ENCODE measurements at places on chromosomes 16 and 17.
A peak's percentile ranks its signal among the peaks of the same experiment; 100 is the strongest.

DNA sequence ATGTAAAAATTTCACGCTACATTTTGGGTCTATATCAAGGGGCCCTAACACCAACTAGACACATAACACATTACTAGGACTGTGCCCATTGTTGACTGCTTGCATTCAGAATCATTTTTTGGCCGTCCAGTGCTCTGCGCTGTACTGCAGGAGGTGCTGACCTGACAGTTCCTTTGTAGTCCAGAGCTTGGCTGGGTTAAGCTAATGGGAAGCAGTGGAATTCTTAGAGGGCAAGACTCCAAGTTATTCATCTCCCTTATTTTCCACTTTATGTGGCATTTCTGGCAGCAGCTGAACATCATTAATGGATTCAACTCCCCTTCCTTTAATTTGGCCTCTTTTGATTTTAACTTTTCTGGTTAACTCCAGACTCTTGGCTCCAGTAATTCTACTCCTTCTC is 351.7 kb downstream of the CDH8 start:
- DNase-seq: no peak

GRCh38 chr17:70089513-70090148 is 14.6 kb downstream of the KCNJ16 start:
- DNase-seq: no peak

GRCh38 chr17:74159226-74159840 is 44.1 kb upstream of the RPL38 start:
- no peak for DNase-seq

DNA sequence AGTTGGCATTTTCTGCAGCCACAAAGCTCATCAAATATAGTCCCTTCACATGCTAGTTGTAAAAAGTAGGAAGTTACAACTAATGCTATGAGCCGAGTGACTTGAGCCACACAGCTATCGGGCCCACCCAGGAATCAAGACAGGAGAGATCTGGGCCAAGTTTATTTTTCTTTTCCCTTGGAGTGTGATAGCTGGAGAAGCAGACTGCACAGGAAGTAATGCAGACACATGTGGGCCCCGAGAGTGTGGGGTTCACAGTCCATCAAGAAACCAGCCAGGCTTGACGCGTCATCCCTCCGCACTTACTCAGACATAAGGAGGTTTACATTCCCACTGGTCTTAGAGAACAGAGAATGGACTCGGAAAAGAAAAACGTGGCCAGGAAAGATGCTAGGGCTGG is 403.1 kb upstream of the CDH11 start:
- peak; percentile 98 for DNase-seq

DNA sequence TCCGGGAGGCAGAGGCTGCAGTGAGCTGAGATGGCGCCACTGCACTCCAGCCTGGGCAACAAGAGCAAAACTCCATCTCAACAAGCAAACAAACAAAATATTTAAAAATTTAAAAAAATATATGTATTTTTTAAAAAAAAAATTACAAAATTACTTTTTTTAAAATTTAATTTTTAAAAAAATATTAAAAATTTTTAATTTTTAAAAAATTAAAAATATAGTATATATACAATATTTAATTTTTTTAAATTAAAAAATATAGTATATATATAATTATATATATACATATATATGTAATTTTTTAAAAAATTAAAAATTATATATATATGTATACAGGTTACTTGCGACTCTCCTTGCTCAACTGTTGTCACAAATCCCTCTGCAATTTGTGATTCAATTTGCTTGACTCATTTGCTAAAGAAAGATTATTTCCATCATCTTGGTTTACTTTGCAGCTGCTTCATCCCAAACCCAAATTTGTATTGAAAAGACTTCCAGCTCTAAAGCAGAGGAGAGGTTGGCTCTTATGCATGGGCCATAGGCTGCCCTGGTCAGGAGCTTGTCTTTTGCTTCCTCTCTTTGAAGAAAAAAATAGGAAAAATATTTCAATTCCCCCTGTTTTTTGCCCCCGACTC is 247.4 kb upstream of the IRX3 start:
- no peak for DNase-seq

- no peak for DNase-seq
Observed at GRCh38 chr16:54974367-54974766, 43.7 kb downstream of the IRX5 start.

DNA sequence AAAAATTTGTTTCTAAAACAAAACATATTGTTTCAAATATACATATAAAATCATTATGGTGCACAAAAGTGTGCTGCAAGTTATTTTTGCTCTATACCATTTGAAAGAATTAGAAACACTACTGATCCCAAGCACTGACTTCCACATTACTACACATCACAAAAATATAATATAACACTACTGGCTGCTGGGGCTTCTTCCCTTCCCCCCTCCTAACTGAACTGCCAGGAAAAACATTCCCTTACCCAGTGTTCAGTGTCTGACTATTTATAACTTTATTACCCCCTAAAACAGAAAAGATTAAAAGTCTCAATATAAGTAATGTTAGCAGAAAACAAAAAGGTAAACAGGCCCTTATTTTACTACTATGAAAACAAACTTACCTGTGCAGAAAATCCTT is 36.9 kb downstream of the GPATCH8 start:
- no peak for DNase-seq

GRCh38 chr16:11240636-11241473 is 15.1 kb downstream of the SOCS1 start:
- DNase-seq: no peak

GRCh38 chr16:10494343-10495030 is 85.9 kb downstream of the EMP2 start:
- no peak for DNase-seq

DNA sequence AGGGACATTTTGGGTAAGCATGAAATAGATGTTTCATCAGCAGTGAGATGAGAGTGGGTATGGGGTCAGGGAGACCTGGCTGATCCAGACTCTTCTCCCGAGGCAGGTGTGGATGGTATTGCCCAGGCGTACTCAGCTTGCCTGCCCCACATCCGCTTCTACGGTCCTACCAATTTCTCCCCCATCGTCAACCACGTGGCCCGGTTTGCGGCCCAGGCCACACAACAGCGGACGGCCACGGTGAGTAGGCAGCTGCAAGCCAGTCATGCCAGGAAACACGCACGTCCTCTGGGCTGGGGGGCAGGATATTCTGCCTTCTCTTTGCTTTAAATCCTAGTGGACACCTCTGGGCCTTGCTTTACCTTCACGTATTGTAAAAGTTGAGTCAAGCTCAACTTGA is 44.7 kb downstream of the CPNE2 start:
- DNase-seq: no peak

- no peak for DNase-seq
Observed at GRCh38 chr17:5896215-5896614, 174.0 kb upstream of the WSCD1 start.

Data from iris pigment epithelial cell (primary cell).